ENCODE measurements at places on chromosomes 7 and 10. TPM values are rescaled to one million over a fixed set of nuclear protein-coding genes. Genes with fewer than 3 reads are reported as not detected.
A peak's percentile ranks its signal among the peaks of the same experiment; 100 is the strongest.

GRCh38 chr7:106460792-106461254 is 176.0 kb upstream of the NAMPT start:
- peak; percentile 39 for ATAC-seq

The LRRN3 gene
- total RNA-seq, result 25.7 TPM

DNA sequence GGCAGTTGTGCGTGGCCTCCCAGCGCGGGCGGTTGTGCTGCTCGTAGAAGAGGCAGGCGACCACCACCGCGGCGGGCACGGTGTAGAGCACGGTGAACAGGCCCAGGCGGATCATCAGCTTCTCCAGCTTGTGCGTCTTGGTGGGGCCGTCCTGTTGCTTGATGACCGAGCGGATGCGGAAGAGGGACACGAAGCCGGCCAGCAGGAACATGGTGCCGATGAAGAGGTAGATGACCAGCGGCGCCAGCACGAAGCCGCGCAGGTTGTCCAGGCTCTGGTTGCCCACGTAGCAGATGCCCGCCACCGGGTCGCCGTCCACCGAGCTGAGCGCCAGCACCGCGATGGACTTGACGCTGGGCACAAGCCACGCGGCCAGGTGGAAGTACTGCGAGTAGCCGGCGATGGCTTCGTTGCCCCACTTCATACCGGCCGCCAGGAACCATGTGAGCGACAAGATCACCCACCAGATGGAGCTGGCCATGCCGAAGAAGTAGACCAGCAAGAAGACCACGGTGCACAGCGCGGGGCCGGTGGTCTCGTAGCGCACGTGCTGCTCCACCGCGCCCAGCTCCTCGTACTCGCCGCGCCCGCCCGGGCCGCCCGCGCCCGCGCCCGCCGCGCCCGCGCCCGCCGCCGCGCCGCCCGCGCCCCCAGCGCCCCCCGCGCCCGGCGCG is 2.2 kb downstream of the FZD8 start:
- ATAC-seq, result no peak

DNA sequence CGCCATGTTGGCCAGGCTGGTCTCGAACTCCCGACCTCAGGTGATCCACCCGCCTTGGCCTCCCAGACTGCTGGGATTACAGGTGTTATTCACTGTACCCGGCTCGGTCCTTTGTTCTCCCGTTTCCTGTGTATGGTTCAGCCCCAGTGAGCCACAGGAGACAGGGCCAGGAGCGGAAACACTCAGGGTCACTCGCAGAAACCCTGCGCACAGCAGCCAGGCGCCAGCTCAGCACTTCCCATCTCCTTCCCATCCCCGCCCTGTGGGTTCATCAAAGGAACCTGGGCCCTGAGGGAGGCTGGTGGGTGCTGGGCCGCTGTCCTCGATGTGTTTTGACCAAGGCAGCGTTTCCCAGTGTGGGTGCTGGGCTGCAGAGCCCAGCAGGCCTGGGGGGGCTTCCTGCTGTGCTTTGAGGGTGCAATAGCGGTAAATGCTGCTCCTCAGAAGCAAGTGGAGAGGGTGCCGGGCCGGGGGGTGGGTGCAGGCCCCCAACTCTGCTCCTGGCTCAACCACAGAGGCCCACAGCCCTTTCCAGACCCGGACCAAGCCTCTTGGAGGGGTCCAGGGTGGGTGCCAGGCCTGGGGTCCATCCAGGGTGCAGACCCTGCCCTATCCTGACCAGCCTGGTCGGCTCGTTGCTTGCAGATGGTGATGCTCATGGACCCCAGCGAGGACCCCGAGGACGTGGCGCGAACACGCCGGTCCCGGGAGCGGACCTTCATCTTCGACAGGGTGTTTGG is 15.3 kb upstream of the CHST12 start:
- ATAC-seq, result no peak

GRCh38 chr7:26135551-26135950 is 16.4 kb upstream of the NFE2L3 start:
- ATAC-seq, result no peak

DNA sequence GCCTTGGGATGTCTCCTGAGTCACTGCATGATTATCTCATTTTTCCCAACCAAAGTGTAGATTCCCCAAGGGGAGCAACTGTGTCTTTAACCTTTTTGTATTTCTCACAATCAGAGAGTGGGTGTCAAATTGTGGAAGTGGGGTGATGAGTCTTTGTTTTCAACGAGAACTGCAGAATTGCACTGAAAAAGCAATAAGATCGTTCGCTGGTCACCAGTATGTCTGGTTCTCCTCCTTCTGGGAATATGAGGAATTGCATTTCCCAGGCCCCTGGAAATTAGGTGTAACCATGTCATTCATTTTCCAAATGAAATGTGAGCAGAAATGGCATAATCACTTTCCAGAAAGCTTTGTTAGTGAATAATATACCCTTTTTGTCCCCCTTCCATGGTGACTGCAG is 326.9 kb downstream of the GPAM start:
- no peak for ATAC-seq

- no peak for ATAC-seq
Measured at GRCh38 chr7:159092701-159093121, 52.0 kb downstream of the VIPR2 start.

DNA sequence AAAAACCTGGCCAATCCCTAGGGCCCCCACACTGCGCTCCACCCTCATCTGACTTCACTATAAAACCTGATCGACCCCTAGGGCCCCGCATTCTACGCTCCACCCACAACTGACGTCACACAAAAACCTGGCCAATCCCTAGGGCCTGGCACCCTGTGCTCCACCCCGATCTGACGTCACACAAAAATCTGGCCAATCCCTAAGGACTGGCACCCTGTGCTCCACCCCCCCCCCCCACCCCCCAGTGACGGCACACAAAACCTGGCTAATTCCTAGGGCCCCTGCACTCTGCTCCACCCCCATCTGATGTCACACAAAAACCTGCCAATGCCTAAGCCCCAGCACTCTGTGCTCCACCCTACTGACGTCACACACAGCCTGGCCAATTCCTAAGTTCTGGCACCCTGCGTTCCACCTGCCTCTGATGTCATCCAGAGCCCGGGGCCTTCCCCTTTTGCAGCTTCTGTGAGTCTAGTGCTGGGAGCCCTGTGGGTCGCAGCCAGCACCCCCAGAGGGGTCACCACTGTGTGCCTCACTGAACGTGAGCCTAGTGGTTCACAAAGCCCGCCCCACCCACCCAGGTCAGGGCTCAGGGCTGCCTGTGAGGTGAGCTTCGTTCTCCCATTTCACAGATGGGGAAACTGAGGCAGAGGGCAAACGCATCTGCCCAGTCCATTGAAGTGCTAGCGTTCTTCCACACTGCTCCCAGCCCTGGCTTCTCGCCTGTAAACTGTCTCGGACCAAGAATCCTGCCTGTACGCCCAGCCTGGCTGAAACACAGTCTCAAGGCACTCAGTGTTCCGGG is 40.6 kb downstream of the MICALL2 start:
- peak; percentile 57 for ATAC-seq

DNA sequence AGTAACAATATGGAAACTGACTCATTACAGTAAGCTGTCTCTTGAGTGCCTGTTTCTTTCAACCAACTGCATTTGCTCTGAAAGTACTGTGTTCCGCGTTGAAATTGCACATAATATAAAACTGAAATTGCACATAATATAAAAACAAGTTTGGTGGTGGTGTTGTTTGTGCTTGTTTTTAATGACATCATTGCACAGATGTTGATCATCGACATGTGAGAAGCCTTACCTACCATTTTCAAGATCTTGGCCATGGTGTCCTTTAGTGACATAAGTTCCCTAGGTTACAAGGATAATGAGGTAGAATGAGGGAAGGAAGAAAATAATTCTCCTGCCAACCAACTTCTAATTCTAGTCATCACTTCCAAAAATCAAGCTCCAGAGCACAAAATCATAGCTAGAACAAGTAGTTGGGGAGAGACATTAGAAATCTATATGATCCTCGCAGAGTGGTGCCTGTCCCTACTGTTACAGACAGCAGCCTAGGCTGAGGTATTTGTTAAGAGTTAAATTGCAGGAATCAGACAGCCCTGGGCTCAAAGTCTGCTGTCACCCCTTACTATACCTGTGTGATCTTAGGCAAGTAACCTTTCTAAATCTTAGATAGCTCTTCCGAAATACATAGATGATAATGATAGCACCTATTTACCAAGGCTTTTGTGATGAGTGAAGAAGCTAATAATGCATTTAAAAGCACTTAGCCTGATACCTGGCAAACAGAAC is 29.3 kb downstream of the DOCK4 start:
- ATAC-seq, result no peak

- ATAC-seq, result no peak
Measured at GRCh38 chr7:101701153-101701794, 72.2 kb upstream of the MYL10 start.

The GNGT1 gene
- 0.73 TPM for total RNA-seq

The SCRN1 gene
- 154 TPM for total RNA-seq

DNA sequence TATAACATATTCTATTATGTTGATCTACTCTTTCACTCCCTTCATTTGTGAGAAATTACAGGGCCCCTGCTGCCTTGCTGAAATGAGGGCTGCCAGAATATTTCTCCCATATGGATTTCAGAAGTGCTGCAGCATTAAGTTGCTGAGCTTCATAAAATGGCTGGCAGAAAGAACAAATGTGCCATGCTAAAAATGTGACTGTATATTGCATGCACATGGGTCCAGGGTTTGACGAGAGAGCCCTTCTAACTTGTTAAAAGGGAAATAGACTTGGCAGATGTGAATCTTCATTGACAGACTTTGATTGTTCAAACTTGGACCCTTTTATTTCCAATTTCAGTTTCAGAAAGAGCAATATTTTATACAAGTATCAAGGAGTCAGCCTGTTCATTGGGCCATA is 468.6 kb downstream of the PHTF2 start:
- ATAC-seq, result no peak

DNA sequence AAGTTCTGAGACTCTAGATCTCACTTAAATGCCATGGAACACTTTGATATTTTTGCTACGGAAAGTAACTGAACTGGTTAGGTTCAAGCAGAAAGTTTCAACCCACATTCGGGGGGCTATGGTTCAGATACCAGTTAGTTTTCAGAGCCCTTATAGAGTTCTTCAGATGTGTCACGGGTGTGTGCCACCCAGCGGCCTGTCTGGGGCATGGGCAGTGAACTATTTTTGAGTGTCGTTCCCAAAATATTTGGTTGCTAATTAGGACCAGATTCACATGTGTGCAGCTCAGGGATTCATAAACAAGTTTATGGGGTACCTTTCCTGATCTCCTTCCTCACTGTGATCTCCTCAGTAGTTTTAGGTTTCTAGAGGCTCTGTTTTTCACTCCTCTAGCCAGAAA is 271.9 kb downstream of the C7orf25 start:
- ATAC-seq, result no peak

The FZD1 gene
- 2.1 TPM for total RNA-seq

The MRPL32 gene
- total RNA-seq, result 84.9 TPM

DNA sequence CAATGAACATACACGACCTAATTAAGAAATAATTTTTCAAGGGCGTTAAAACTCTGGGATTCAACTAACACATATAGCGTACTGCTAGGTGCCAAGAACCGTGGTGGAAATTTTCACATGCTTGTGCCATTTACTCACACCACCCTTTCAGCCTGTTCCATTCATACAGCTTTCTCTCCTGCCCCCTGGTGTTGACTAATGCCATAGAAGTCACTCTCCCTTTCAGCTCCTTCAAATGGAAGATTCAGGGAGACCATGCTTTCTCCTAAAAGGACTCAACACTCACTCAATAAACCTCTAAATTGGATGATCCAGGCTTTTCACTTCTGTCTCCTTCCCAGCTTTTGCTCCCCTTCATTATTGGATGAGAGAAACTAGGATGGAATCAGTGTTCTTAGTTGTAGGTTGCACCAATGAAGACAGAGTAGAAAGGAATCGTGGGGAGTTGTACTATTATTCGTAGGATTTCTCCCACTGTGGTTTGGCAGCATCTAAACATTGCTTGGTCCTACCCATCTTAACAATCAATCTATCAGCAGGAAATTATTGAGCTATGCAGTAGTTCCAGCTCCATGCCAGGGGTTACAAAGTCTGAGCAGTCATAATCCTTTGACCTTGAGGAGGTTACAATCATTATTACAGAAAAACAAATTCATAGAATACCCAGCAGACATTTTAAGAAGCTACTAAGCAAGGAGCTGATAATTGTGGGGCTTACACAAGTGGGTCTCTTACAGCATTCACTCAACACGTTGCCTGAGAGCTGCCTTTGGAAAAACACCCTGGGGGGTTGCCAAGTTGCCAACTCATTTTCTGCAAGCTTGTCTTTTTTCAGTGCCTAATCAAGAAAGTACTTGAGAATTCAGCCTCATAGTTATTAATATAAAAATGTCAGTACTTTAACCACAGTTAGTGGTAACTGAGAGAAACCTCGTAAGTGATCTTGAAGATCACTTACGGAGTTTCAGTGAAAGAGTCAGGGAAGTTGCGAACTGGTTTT is 2.8 kb upstream of the PPP1R3C start:
- ATAC-seq, result no peak

- ATAC-seq, result no peak
Measured at GRCh38 chr7:54812756-54813322, 53.8 kb upstream of the SEC61G start.

The CAV2 gene
- total RNA-seq, result 5.0 TPM

DNA sequence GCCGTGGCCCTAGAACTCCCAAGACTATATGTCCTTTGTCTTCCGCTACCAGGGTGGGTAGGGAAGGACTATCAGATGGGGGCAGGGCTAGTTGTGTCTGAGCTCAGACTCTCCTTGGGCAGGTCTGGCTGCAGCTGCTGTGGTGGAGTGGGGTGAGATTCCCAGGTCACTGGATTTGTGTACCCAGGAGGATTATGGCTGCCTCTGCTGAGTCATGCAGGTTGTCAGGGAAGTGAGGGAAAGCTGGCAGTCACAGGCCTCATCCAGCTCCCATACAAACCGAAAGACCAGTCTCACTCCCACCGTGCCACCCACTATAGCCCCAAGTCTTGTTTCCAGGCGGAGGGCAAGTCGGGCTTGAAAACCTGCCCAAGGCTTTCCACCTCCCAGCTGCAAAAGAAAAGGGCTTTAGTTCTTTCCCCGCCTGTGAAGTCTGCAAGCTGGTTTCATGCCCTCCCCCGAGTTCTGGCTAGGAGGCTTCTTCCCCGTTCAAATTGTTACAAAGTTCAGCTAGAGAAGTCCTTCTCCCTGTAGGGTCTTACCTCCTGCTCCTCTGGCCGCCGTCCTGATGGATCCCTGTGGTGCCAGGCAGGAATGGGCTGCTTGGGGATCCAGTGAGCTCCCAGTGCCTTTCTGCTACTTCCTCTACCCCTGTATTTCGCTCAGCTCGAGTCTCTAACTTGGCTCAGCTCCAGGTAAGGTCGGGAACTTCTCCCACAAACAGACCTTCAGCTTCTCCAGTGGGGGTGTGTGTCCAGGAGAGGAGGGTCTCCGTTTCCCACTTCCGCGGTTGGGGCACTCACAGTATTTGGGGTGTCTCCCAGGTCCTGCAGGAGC is 106.8 kb upstream of the FGL2 start:
- no peak for ATAC-seq
